ENCODE measurements at places on chromosomes 3 and 15. TPM values are rescaled to one million over a fixed set of nuclear protein-coding genes. Genes with fewer than 3 reads are reported as not detected.

DNA sequence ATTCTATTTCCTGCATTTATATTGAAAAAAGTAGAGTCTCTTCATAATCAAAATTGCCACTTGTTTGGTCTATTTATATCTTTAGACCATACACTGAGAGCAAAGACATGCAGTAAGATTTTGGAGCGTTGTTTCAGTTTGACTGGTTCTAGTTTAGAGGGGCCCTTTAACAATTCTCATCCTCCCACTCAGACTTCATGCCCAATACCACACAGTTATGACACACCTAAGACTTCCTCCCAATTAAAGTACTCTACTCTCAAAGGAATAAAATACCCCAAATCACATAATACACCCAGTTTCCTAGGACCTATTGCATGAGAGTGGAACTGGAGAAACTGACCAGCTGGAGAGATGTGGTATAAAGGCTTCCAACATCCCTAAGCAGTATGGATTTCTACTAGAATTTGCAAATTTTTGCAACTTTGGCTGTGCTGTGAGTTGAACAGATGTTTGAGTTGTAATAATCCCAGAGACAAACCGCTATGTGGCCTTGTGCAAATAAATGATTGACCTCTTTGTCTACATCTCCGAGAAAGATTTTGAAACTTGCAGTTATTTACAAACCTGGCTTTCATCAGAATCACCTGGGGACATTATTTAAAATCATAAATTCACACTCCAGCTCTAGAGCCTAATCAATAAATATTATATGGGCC, 170.0 kb upstream of the ROBO2 start:
- no peak for ATAC-seq

DNA sequence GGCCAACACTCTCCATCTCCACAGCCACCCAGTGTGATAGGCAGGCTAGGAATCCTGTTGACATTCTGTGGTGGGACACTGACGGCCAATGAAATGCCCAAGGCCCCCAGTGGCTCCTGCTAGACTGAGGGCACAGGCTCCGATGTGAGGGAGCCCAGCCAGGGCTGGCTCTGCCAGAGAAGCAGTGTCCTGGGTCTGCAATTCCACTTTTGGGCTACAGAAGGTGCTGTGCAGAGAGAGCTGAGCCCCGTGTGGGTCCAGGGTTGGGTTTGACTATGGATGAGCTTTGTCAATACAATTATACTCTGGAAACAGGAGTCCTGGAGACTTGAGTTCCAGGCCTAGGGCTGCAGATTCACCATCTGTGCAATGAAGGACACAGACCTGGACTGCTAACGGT, 55.7 kb upstream of the TMEM115 start:
- no peak for ATAC-seq

The FOXB1 gene
- total RNA-seq = not detected

The IQCF5 gene
- total RNA-seq = not detected

Data from gastroesophageal sphincter (tissue), 4 donors.